ENCODE measurements at places on chromosomes 13 and 19.

GRCh38 chr13:21675095-21675991 lies 4.5 kb downstream of the FGF9 start:
- no peak for DNase-seq

GRCh38 chr13:74000876-74001275 lies 133.3 kb downstream of the KLF12 start:
- no peak for DNase-seq

DNA sequence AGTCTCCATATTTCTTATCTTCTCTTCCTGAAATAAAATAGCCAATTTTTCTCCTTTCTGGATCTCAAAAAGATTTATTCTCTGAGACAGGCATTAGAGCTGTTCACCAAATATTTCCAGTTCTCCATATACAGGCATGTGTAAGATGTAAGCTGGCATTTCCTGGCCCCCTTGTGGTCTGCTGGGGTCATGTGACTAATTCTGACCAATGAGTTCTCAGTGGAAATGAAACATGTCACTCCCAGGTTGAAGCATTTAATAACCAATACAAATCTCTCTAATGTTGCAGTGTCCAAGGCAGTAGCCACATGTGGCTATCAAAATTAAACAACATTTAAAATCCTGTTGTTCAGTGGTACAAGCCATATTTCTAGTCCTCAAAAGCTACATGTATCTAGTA lies 14.8 kb upstream of the CACNA1A start:
- DNase-seq: no peak

- no peak for DNase-seq
Measured at GRCh38 chr13:50800091-50800739, 43.3 kb downstream of the DLEU7 start.

DNA sequence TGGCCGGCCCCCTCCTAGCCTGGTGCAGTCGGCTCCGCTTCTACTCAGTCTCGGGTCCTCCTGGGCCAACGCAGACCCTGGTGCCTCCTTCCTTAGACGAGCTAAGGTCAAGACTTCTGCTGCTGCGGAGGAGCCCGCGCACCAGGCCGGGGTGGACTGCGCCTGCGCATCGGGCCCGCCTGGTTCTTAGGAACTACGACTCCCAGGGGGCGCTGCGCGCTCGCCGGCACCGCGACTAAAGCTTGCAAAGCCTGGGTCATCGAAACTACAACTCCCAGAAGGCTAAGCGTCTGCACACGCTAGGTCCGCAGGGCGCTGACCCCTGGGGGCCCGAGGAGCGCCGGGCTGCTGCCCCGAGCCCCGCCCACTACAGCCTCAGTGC lies at the start of gene ZNF835:
Gene ZNF835, minus strand, starts transcription at position 145 of the 382 bp plus-strand sequence. CDS start 6,559 bp downstream, outside the sequence.
- DNase-seq: peak; percentile 60

GRCh38 chr19:21593008-21593481 lies 87.6 kb downstream of the ZNF429 start:
- no peak for DNase-seq

DNA sequence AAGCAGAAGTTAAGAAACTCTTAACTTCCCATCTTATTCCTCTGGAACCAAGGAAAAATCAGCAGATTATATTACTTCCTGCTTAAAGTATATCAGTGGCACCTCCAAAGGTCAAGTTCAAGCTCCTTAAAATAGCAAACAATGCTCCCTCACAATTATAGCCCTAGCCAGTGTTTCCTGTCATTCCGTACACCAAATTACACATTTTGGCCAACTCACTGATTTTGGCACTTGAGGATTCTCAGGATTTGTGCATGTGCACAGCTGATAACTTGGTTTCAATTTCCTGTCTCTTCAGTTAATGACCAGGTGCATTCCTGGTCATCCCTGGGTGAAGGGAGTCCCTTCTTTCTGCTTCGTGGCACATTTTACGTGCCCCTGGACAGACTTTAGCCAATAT lies 42.0 kb downstream of the TPP2 start:
- DNase-seq: no peak

- DNase-seq: no peak
Measured at GRCh38 chr13:51797664-51798488, 6.1 kb downstream of the DHRS12 start.

- no peak for DNase-seq
Measured at GRCh38 chr13:90510319-90510718, 837.2 kb upstream of the MIR17HG start.

- DNase-seq: no peak
Measured at GRCh38 chr13:100573121-100573520, 15.5 kb downstream of the GGACT start.

GRCh38 chr19:37867831-37868230 lies 38.6 kb downstream of the WDR87 start:
- DNase-seq: no peak

DNA sequence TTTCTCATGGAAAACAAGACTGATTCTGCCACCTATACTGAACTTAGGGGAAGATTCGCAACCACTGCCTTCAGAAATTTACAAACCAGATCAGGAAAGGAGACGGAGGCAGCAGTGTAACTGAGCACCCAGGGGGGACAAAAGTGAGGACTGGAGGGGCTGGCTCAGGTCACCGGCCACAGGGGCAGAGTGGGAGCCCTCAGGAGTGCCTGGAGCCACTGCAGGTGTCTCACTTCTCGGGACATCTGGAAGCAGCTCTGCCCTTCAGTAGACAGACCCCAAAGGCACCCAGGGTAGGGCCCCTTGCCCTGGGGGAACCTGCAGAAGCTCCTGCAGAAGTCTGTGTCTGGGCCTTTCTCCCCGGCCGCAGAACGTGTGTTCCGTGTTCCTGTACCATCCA lies 5.8 kb downstream of the ARHGEF7 start:
- DNase-seq: no peak

DNA sequence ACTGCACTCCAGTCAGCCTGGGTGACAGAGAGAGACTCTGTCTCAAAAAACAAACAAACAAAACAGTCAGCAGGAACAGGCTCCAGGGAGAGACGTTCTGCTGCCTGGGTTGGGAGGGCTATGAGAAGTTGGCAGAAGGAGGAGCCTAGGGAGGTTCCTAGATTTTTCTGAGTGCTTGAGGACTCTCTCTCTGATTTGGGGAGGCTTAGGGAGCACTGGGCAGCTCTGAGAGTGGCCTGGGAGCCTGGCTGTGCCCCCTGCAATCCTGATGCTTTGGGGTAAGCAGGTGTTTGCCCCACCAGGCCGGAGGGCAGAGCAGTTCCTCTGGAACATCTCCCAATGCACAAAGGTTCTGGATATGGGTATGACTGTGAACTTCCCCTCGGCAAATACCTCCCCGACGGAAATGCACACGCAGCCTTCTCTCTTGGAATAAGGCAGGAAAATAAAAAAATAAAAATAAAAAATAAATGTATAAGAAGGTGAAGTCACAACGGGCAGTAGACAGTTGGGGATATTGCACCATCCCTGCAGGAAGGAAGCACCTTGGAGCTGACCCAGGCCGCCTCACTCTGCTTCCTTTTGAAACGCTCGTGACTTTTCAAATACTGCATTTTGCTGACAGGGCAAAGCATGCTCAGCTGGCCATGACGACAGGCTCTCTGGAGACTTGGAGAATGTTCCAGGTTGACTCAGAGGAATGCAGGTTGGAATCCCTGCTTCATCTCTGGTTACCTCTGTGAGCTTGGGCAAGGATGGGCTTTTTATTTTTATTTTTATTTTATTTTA lies 26.5 kb upstream of the HOMER3 start:
- DNase-seq: peak; percentile 7

- no peak for DNase-seq
Measured at GRCh38 chr13:94607056-94607455, 5.4 kb downstream of the GPR180 start.

DNA sequence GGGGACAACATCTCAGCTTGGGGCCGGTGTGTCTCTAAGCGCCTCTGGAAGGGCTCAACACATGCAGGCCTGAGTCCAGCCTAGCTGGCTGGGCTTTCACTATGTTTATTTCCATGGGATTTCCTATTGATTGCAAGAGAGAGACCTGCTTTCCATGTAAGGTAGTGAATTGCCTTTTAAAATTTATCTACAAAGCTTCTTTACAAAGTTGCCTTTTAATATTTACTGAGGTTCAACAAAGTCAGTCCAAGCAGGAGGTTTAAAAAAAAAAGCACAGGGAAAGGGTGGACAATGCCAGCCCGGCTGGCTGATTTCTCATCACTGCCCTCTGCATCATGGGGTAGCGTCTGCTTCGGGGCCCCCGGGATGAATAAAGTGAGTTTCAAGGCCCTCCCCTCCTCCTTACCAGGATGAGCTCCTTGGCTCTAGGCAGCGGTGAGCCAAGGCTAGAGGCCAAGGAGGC lies 15.8 kb downstream of the TLE2 start:
- DNase-seq: no peak

- DNase-seq: no peak
Measured at GRCh38 chr13:97432232-97432916, 1.6 kb upstream of the RAP2A start.

- no peak for DNase-seq
Measured at GRCh38 chr13:110149036-110149435, 157.9 kb downstream of the COL4A1 start.

GRCh38 chr19:6963244-6963852 lies 57.9 kb downstream of the MBD3L2B start:
- no peak for DNase-seq

DNA sequence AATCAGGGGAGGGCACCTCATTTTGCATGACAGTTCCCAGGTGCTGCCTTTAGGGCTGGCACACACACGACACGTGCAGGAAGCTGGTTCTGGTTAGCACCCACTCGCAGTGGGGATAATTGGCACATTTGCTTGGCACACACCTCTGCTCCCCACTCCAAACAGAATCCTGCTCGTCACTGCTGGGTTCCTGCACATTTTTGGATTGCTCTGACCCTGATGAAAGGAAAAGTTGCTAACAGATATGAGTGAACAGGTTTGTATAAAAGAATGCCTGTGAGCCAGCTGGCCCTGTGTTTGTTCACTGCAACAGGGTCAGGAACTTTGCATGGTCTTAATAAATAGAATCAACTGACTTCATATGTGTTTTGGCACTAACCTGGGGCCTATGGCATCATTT lies 1500.4 kb downstream of the EFNB2 start:
- no peak for DNase-seq

GRCh38 chr19:5563935-5564612 lies 3.7 kb downstream of the TINCR start:
- no peak for DNase-seq

DNA sequence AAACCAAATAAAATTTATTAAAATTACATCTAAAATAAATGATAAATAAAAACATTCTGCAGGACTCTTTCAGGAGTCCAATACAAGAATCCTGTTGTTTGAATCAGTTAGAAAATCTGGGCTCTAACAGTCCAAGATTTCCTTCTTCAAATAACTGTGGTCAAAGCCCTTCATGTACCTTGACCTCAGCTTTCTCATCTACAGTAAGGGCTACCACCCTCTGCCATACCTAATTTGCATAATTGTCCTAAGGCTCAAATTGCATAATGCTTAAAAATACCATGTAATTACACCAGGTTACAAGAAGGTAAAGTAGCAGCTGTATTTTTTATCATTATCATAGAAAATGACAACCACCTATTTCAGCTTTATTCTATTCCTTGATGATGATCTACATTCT lies 54.3 kb downstream of the XPO4 start:
- DNase-seq: no peak

DNA sequence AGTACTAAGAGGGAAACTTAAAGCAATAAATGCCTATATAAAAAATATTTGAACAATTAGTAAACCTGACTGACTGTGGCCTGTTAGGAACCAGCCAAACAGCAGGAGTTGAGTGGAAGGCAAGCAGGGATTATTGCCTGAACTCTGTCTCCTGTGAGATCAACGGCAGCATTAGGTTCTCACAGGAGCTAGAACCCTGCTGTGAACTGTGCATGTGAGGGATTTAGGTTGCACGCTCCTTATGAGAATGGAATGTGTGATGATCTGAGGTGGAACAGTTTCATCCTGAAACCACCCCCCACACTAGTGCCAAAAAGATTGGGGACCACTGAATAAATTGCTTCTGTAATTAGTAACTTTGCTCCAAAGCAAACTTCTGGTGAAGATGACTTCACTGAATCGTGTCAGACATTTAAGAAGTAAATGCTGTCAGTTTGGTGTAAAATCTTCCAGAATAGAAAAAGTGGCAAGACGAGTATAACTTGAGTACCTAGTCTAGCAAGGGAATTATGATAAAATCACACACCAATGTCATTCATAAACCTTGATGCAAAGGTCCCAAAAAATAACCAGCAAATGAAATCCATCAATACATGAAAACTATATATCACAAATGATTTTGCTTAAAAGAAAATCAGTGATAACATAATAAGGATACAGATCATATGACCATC lies 53.8 kb downstream of the SLC6A16 start:
- no peak for DNase-seq

- no peak for DNase-seq
Measured at GRCh38 chr19:4362831-4363545, 19.6 kb downstream of the MPND start.

- DNase-seq: no peak
Measured at GRCh38 chr13:73171271-73171682, 112.5 kb downstream of the KLF5 start.

DNA sequence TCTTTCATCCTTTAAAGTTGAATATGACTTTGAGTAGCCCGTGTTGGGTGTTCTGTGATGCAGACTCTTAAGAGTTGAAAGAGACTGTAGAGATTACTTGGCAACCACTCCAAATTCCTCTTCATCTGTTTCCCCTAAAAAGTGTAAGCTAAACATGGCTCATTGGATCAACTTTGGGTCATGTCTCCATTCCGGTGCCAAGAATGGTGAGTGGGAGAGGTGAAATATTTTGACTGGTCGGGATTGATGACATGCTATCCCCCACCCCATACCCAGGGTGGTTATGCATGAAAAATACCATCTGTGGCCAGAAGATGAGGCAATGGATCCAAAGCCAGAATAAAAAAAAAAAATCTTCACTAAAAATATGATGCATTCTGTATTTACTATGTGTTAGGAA lies 281.3 kb upstream of the SOX21 start:
- DNase-seq: no peak
